Activated B cell treated with CpG ODN at 0.5 μM for 24 hours (primary cell): ENCODE measurements at places on chromosomes 3 and 15.

DNA sequence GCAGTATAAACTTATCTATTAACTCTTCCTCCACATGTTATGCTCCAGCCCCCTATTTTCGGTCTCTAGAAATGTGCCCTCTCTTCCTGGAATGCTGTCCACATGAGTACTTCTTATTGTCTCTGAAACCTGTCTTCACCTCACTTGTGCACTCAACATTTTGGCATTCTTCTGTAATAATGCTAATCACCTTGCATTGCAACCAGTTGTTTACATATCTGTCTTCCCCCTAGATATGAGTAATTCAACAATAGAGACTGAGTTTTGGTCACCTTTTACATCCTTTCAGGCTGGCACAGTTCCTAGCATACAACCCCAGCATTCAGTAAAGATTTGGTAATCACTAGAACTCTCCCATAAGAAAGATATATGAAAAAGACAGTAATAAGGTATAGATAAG lies 17.2 kb downstream of the CCDC80 start:
- no peak for DNase-seq

GRCh38 chr15:68930268-68931022 lies at the start of gene SPESP1:
Gene SPESP1, plus strand, starts transcription at chr15:68930525. Its CDS starts 129 bp downstream, at chr15:68930654.
- peak; percentile 41 for DNase-seq

DNA sequence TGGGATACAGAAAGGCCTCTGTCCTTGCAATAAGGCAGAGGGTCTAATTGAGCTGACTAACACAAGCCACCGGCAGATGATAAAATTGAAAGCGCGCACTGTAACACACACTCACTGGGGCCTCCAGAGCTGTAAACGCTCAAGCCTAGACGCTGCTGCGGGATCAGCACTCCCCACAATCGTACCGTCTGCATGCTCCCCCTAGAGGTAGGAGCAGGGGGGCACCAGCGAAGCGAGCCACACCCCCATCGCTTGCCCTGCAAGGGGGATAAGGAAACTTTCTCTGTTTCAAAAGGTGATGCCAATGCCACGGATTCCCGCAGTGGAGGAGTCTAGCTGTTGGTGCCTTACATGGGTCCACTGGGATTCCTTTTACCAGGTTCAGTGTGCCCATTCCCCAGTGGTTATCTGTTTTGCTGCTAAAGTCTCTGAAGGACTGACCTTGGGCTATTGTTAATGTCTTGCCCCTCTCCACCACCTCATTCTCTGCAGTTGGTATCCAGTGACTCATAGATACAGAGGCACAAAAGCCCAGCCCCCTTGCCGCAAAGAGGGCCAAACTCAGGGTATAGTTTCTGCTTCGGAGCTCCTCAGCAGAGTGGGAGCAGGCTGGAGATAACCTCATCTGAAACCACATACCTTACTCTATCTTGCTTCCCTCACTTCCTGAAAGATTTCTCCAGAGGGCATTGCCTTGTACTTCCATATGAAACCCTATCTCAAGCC lies 139.3 kb upstream of the KBTBD8 start:
- no peak for DNase-seq

- DNase-seq = no peak
Observed at GRCh38 chr3:132248490-132248889, 68.7 kb upstream of the ACP3 start.

DNA sequence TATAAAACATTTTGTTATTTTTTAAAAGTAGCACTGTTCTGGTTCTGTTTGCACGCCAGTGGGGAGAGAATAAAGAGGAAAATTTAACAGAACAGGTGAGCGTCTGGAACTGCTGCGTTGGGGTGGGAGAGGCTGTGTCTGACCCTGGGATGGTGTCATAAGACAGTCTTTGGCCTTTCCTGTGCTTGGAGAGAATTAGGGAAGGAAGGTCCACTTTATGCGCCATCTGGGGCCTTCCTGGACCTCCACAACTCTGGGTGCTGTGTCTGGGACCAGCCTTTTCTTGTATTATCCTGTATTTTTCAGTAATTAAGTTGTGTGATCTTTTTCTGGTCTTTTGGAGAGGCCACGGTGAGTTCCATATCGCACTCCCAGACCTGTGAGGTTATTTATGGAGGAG lies 3.3 kb downstream of the FAM43A start:
- DNase-seq = no peak

DNA sequence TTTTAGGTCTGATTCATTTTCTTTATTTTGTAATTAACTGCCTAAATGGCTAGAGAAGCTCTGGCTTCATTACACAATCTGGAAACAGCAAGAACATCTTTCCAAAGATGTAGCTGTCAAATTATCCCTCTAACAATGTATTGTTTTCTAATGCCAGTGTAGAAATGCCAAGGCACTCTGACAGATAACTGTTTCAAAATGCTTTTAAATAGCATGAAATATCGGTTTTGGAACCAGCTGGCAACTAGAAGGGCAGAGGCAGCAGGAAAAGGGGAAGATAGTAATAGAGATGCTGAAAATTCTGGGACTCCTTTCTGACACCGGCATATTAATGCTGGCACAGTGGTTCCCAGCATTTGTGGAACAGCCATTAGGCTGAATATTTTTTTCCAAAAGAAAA lies 26.1 kb downstream of the MORC1 start:
- no peak for DNase-seq

GRCh38 chr15:74598126-74598842 lies 17.4 kb upstream of the CLK3 start:
- peak; percentile 80 for DNase-seq

- peak; percentile 87 for DNase-seq
Observed at GRCh38 chr3:113947372-113948014, at the start of gene ZDHHC23. Gene ZDHHC23, plus strand, starts transcription at chr3:113948013. Its CDS starts 790 bp downstream, at chr3:113948803.

GRCh38 chr3:52552089-52552488 lies 15.7 kb downstream of the UQCC5 start:
- DNase-seq = no peak

- no peak for DNase-seq
Observed at GRCh38 chr3:43884581-43884980, 193.8 kb downstream of the ABHD5 start.

DNA sequence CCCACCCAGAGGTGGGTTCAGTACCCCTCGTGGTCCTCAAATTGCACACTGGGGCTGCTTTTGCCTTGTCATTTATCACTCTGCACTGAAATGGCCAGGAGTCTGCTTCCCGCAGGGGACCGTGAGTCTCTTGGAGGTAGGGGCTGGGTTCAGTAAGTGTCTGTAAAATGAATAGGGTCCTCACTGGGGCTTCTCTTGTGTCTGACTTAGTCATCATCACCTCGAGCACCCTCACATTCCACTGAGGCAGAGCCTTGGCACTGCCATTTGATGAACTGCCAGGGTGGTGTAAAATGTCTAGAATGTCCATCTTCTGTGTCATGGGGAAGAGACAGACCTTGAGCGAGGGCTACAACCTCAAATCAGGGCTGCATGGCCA lies 61.0 kb upstream of the RYK start:
- DNase-seq = no peak

- DNase-seq = no peak
Observed at GRCh38 chr3:115523458-115523857, 99.9 kb upstream of the GAP43 start.

DNA sequence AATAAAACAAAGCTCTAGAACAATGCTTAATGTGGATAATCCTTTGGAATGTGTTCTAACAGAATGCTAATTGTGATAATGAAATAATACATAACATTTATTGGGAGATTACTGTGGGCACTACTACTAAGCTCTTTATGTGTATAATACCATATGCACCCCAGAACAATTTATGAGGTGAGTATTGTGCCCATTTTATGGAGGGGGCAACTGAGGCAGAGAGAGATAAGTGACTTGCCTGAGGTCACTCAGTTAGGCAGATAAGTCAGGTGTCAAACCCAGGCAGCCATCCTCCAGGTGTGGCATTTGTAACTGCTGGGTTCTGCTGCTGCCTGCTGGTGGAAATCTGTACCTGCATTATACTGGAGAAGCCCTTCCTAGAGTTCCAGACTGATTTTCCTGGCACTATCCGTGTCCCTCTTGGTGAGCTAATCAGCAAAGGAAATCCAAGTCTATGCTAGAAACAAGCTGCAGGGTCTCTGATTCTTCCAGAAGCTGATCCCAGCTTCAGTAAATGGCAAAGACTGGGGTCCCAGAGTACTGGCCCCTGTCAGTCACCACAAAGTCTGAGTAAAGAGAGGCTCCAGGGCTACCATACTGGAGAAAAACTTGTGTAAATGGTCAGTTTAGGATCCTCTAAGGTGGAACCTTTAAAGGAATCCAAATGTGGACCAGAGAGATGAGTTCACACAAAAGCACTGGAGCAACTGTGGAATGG lies 22.6 kb upstream of the RBP1 start:
- no peak for DNase-seq

DNA sequence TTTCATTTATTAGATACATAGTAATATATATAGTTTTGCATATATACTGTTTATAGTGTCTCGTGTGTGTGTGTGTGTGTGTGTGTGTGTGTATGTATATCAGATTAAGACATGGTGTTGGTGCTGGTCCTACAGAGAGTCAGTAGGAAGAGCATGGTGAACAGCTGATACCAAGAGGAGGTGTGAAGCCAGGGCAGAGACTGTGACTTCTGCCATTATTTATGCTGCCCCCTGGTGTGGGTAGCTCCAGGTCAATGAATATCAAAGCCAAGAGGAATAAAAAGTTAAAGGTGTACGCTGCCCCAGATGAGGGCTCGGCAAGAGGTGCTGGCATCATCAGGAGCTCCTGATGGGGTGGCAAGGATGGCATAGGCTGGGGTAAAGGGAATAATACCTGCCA lies 299.5 kb upstream of the RASGRP1 start:
- no peak for DNase-seq

DNA sequence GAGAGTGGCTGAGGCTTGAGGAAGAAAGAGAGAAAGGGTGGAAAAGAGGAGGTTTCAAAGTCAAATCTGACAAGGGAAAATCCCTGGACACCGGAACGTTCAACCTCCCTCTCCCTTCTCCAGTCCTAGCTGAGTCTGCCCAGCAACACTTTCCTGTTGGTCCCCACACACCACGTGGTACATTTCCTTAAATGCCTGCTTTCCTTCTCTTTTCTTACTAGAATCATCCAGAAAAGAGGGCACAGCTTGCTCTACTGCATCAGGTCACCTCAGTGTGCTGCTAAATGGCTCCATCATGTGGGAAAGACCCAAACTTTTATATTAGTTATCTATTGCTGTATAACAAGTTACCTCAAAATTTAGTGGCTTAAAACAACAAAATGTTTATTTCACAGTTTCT lies 181.2 kb downstream of the NECTIN3 start:
- no peak for DNase-seq

GRCh38 chr3:108590460-108590859 lies 938 bp downstream of the DZIP3 start:
- no peak for DNase-seq

- no peak for DNase-seq
Observed at GRCh38 chr3:128548426-128549282, 55.7 kb upstream of the GATA2 start.

GRCh38 chr3:112090887-112091586 lies 4.8 kb downstream of the C3orf52 start:
- no peak for DNase-seq

DNA sequence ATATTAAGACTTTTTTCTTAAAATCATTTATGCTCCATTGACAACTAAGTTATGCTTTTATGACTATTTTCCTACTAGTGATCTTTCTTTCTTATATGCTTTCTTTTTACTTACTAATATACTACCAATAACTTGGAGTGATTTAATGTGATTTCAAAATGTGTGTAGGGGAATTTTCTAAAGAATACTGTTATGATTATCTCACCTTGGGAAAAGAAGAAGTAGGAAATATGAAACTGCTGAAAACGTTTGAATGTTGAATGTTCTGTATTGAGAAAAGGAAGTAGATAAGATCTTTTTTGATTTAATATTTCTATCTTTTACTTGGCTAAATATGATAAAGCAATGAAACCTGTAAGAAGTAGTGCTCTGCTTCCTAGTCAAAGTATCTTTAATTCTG lies 7.8 kb upstream of the CD200R1 start:
- DNase-seq = no peak

DNA sequence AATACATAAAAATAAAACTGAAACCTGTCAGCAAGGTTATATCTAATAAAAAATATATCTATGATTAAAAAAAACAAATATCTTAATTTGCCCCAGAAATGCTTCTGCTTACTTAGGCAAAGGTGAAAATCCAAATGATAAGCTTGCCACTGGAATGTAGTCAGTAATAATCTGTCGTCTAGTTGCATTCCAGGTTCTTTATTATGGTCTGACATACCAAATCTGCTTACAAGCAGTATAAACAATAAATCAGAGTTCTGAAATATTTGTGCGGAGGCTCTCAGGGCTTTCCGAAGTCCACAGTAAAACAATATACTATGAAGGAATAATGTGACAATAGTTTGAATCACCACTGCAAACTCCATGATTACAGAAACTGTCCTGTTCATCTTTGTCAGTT lies 1133.5 kb downstream of the ROBO1 start:
- no peak for DNase-seq

- DNase-seq = no peak
Observed at GRCh38 chr3:18419232-18419631, 5.9 kb downstream of the SATB1 start.

DNA sequence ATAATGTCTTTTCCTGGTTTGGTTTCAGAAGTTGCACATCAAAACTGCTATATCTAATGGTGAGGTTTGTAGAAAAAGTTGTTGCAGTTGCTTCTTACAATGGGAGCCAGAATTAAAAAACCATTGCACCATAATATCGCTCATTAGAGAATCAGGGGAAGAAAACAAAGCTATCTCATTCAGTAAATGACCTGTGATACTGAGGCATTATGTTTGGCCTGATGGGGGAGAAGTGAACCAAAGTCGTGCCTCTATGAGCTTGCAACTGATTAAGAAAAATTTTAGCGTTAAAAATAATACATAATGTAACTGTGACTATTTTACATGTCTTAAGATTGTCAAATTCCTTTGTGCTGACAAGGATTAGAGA lies 60.2 kb upstream of the ARHGEF26 start:
- DNase-seq = no peak

GRCh38 chr3:154274348-154274747 lies 49.9 kb downstream of the DHX36 start:
- no peak for DNase-seq

GRCh38 chr15:55784286-55784685 lies 41.3 kb upstream of the PRTG start:
- DNase-seq = no peak

- DNase-seq = no peak
Observed at GRCh38 chr3:131568460-131568859, 65.7 kb upstream of the MRPL3 start.

GRCh38 chr3:185744997-185745843 lies 79.6 kb downstream of the IGF2BP2 start:
- no peak for DNase-seq

DNA sequence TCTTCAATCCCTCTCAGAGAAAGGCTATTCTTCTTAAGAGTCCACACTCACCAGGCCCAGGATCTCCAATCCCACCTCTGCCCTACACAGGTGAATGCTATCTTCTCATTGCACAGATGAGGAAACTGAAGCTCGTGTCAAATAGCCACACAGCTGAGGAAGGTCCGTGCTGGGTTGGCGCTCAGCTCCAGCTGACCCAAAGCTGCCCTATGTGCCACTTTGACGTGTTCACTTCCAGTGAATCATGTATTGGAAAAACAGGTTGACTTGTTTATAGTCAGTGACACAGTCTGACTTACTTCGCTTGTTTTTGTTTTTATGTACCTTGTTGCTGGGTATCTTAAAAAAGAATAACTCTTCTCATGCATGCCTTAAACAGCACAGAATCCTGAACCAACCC lies 32.4 kb upstream of the ALDH1A3 start:
- DNase-seq = no peak
